Fibroblast of lung (primary cell): ENCODE measurements at places on chromosomes 6 and 20. TPM values are rescaled to one million over a fixed set of nuclear protein-coding genes. Genes with fewer than 3 reads are reported as not detected.

- DNase-seq, result no peak
Observed at GRCh38 chr6:43873806-43874714, 104.0 kb downstream of the VEGFA start.

GRCh38 chr20:46767127-46767761 is 57.8 kb downstream of the SLC2A10 start:
- peak; percentile 13 for DNase-seq

DNA sequence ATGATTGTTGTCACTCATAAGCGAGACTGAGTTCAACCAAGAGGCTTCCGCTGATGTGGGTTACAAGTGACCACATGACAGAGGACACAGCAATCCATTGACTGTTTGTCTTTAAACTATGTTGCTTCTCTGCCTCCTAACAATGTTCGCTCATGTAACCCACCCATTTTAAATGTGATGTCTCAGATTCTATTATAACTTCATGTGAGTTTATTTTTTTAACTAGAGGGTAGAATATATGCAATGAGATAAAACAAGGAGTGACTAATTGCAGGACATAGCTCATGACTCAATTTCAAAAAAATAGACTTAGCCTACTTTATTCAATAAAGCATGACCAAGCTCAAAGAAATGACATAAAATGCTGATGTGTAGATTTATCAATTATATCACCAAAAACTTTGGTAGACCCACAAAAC is 119.2 kb upstream of the SASH1 start:
- DNase-seq, result peak; percentile 81

- DNase-seq, result peak; percentile 52
Observed at GRCh38 chr20:17504898-17505635, 26.1 kb downstream of the BFSP1 start.

GRCh38 chr6:34005901-34006531 is 139.9 kb downstream of the GRM4 start:
- DNase-seq, result no peak

DNA sequence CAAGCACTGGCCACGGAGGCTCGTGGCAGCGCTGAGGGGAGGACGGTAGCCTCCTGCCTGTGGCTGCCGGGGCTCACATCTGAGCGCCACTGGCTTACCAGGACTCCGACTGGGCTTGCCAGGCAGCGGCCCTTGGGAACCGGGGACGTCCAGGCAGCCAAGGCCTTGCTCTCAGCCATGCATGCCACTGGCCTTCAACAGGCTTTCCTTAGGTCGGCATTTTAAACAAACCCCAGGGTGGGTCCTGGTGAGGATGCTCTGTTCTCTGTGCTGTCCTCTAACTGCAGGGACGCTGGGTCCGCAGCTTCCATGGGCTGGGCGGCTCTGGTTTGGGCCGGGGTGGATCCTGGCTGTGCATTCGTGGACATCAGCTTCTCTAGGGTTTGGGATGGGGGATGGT is 59.1 kb upstream of the BHLHE23 start:
- DNase-seq, result no peak

- peak; percentile 70 for DNase-seq
Observed at GRCh38 chr6:17167327-17167979, 65.6 kb downstream of the STMND1 start.

DNA sequence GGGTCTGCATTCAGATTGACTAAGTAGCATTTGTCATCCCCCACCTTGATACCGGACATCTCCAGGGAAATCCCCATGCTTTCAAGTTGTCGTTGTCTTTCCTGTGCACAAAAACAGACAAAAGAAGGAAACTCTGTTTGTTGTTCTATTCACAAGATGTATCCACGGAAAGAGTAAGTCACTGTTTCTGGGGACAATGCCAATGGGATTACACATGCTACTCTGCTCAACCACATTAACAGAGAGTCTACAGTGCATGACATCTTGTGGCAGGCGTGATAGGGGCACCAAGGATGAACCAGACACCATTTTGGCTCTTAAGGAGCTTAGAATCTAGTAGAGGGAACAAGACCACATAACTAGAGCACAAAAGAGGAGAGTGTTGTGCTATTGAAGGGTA is 124.4 kb upstream of the NUP153 start:
- no peak for DNase-seq

DNA sequence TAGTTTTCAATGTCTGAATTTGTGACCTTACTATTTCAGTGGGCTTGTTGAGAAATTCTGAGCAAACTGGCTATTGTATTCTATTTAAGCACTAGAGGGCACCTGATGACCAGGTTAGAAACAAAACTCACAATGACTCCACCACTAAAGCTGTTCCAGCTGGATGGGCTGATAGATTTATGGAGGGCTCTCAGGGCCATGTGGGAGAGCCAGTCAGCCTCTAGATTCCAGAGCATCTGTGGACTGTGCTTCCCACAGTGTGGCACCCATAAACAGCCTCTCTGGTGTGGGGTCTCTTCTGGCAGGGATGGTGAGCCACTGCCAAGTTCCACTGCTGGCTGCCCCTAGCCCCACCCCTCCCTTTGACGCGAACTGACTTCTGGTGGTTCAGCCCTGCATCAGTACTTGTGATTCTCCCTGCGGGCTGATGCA is 29.2 kb downstream of the C6orf58 start:
- DNase-seq, result peak; percentile 54

DNA sequence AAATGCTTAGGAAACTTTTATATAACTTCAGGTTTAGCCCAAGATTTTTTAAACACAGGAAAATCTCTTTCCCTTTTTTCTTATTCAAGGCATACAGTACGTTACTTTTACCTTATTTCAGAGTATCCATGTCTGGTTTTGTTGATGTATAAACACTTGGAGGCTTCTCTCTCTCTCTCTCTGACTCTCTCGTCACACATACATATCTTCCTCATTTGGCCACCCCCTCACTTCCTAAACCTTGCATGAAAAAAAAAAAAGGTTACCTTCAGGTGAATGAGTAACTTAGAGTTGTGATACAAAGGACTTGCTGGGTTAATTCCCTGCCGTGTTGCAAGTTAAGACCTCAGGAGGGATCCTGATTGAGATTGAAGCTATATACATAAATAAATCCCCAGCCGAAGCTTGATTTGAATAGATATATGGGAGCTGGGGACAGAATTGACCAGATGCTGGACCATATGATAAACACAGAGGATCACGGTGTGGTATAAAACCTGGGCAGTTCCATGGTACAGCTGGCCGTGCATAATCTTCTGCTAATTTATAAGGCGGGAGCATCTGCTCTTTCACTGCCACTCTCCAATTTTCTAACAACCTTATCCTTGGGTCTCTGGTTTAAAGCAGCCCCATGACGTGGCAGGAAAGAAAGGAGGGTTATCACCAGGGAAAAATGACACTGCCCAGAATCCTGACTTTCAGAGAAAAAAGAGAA is 55.1 kb upstream of the IL20RA start:
- no peak for DNase-seq

GRCh38 chr20:57810511-57811373 is 100.9 kb upstream of the PMEPA1 start:
- no peak for DNase-seq

- DNase-seq, result no peak
Observed at GRCh38 chr20:13690943-13691342, 52.2 kb upstream of the TASP1 start.

GRCh38 chr6:141677598-141678211 is 455.0 kb upstream of the GJE1 start:
- DNase-seq, result peak; percentile 68

DNA sequence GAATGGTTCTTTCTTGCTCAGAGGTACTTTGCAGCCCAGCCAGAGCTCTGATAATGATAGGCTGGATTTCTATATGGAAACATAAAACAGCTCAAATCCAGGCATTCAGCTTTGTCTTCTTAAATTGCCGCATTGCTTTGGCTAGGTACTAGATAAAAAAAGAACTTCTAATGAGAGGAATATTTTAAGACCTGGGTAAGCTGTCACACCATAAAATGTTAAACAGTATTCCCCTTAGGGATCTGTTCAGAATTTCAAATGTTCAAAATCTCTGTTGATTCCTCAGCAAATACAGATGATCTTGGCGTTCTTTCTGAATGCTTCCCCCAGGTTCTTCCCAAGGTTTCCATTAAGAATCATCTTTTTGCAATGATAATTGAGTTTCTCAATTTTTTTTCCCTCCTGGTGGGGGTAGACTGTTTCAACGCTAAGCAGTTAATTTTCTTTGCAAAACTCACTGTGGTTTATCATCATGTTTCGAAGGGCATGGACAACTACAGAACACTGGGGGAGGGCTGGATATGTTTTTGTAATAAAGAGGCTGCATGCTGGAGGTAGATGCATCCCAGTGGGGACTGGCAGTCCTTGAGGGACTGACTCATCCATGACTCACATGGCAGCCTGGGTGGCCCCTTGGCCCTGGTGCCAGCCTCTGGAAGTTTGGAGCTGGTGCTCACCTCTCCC is 31.0 kb downstream of the TIAM2 start:
- DNase-seq, result peak; percentile 85

DNA sequence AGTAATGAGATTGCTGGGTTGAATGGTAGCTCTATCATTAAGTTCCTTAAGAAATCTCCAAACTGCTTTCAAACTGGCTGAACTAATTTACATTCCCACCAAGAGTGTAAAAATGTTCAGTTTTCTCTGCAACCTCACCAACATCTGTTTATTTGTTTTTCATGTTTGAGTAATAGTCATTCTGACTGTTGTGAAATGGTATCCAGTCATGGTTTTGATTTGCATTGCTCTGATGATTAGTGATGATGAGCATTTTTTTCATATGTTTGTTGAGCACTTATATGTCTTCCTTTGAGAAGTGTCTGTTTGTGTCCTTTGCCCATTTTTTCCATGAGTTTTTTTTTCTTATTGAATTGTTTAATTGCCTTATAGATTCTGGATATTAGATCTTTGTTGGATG is 24.9 kb downstream of the DEFB125 start:
- DNase-seq, result no peak

DNA sequence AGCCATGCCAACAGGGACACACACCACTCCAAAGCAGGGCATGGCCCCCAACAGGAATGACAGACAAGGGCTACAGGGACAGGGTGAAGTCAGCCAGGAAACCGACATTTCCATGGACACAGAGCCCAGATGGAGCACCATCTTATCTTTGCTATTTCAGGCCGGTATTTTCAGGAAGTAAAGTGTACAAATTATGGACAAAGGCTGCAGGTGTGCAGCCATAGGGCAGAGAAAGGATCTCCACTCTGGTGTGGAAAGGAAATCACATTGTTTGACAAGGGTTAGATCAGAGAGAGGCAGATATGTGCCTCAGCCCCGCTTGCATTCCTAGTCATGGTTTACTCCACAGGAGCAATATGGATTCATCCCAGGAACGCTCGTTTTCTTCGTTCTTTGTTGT is 81.7 kb upstream of the SLC22A23 start:
- DNase-seq, result no peak

- no peak for DNase-seq
Observed at GRCh38 chr6:154602296-154602695, 91.8 kb upstream of the CNKSR3 start.

GRCh38 chr6:150230164-150230561 is 87.3 kb downstream of the PPP1R14C start:
- DNase-seq, result peak; percentile 52

DNA sequence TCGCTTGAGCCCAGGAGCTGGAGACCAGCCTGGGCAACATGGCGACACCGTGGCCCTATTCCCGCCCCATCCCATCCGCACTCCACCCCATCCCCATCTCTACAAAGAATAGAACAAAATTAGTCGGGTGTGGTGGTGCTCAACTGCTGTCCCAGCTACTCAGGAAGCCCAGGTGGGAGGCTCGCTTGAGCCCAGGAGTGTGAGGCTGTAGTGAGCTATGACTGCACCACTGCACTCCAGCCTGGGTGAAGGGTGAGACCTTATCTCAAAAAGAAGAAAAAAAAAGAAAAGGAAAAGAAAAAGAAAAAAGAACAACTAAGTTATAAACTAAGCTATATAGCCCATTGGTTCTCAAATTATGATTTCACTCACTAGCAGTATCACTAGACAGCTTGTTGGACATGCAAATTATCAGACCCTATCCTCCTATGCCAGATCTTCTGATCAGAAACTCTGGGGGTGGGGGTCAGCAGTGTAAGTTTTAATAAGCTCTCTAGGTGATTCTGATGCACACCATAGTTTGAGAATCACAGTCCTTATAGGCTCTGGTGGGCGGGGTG is 491 bp upstream of the ITCH start:
- no peak for DNase-seq

GRCh38 chr6:104421650-104422049 is 438.1 kb downstream of the HACE1 start:
- DNase-seq, result no peak

DNA sequence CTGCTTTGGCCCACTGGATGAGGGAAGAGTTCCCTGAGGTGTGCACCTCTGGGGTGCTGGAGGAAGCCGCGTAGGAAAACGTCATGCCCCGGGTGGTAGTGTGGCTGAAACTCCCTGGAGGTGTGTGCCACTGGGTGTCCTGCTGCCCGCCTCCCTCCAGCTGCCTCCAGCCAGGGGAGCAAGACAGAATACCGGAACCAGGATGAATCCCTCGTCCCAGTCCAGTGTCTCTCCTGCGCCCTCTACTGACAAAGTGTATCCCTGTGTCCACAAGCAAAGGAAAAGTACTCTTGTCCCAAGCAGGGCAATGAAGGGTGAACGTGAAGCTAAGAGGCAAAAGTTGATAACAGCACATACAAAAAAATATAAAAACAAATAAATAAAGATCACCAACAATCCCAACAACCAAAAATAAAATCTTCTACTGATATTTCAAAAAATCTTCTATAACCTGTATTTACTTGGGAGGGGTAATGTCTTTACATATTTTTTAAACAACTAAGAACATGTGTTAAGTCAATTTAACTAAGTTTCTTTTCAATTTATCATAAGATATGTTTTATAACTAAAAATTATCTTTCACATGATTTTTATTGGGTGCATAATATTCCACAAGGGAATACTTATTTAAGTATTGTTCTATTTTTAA is 437.6 kb downstream of the MAFB start:
- peak; percentile 36 for DNase-seq

DNA sequence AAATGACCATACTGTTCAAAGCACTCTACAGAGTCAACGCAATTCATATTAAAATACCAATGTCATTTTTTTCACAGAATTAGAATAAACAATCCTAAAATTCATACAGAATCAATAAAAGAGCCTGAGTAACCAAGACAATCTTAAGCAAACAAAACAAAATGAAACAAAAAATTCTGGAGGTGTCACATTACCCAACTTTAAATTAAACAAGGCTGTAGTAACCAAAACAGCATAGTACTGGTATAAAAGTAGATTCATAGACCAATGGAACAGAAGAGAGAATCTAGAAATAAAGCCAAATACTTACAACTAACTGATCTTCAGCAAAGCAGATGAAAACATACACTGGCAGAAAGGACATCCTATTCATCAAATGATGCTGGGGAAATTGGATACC is 346.9 kb upstream of the JAG1 start:
- peak; percentile 19 for DNase-seq

- no peak for DNase-seq
Observed at GRCh38 chr20:48834278-48834677, 6.5 kb upstream of the PREX1 start.

SRSF6 gene
- polyA plus RNA-seq, result 106 and 128 TPM in 2 replicates

CST5 gene
- not detected in 2 replicates for polyA plus RNA-seq

DNAH8 gene
- not detected in 2 replicates for polyA plus RNA-seq

LY6G6F gene
- polyA plus RNA-seq, result not detected in 2 replicates
